ENCODE measurements at places on chromosomes 16 and 17.

DNA sequence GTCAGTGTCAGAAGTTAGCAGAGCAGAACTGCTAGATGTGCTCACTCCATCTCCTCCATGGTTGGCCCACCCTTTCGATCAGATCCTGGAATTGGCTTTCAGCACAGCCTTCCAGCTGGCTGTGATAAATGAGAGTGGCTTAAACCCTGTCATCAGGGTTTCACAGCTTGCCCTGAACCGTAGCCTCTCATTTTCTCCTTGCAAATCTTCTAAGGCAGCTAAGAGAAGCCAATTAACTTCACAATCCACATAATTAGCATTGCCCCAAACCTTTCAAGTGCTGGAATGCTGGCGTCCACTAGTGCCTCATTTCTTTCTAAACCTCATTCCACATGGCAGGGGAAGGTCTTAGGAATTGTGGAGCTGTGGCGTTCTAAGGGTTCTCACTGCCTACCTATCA is 21.7 kb downstream of the MILR1 start:
- DNase-seq, result no peak

DNA sequence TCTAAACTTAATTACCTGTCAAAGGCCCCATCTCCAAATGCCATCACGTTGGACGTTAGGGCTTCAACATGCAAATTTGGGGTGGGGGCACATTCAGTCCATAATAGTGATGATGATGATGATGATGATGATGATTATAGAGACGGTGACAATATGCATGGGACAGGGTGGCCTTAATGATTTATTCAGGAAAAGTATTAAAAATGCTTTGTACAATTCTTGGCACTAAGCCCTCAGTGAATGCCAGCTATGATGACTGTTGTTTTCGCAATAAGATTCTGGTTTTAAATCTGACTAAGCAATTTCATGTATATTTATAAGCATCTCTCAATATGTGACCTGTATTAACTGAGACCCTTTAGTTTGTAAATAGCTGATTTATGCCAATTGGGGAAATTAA is 106.3 kb downstream of the C16orf95 start:
- DNase-seq, result no peak

GRCh38 chr17:67105213-67105612 is 60.9 kb downstream of the CACNG1 start:
- DNase-seq, result no peak

GRCh38 chr16:29139261-29139802 is 154.5 kb downstream of the LAT start:
- DNase-seq, result no peak

DNA sequence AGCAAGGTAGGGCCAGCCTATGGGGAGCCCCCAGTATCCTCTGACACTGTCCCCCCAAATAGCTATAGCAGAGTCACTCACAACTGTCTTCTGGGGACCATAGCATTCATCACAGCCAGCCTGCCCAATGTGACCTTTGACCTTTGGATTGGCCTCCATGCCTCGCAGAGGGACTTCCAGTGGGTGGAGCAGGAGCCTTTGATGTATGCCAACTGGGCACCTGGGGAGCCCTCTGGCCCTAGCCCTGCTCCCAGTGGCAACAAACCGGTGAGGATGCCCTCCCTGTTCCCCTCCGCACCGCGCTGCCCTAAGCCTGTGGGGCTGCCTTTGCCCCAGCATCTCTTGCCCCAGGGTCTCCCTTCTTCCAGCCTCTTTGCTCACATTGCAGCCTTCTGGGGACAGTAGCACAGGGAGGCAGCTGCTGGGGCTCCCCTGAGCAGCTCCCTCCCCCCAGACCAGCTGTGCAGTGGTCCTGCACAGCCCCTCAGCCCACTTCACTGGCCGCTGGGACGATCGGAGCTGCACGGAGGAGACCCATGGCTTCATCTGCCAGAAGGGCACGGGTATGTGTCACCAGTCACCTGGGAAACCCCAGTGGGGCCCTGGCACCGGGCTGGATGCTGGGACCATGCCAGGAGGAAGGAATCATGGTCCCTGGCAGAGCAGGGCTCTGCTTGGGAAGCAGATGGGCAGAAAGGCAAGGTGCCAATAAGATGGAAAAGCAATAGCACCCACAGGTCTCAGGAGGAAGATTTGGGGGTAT is 61.1 kb downstream of the MRC2 start:
- no peak for DNase-seq

- DNase-seq, result no peak
These were observed 96.7 kb upstream of the HSBP1 start for GRCh38 chr16:83711069-83711468.

DNA sequence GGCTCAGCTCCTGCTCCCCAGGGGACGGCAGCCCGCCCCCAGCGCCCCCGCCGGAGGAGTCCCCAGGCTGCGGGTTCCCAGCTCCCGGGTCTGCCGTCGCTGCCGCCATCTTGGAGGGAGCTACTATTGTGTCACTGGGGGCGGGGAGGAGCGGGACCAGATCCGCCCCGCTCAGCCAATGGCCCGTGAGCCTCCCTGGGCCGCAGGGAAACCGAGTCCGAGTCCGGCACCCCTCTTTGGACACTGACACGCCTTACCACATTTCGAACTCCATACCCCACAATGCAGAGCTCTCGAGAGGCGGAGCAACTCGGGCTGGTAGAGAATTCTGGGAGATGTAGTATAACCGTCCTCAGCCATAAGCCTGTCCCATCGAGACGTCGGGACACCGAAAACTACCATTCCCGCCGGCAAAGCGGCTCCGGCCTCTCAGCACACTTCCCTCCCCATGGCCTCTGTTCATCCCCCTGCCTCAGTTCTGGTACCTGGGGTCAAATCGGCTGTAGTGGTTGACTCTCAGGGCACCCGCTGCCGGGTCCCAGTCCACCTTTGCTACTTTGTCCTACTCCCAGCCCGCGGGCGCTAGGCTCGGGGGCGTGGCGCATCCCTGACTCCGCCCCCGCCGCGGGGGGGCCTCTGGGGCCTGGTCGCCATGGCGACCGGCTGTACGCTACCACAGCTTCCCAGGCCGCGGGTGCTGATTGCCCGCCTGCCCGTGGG is at the start of the genes RANBP10 and TSNAXIP1:
TSS of gene RANBP10 (minus strand) at position 133 of the 720 bp plus-strand sequence. CDS start at position 109, 24 bp downstream.
TSS of gene TSNAXIP1 (plus strand) at position 462 of the 720 bp plus-strand sequence. CDS start 261 bp downstream, outside the sequence.
- DNase-seq, result peak; percentile 81

- no peak for DNase-seq
These were observed 7.1 kb downstream of the XPO6 start for GRCh38 chr16:28204622-28205021.

GRCh38 chr16:83579436-83579835 is 228.3 kb upstream of the HSBP1 start:
- no peak for DNase-seq

DNA sequence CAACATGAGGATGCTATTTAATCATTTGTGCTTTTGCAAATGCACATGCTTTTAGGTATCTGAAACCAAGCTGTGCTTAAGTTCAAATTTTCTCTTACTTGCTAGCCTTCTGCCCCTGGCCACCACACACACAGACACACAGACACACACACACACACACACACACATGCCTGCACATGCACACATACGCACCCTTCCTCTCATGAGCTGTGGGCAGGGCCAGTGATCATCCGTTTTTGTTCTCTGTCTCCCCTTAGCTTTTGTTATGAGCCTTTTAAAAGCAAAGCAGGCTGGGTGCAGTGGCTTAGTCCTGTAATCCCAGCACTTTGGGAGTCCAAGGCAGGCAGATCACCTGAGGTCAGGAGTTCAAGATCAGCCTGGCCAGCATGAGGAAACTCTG is 34.2 kb downstream of the CD300LF start:
- no peak for DNase-seq

- no peak for DNase-seq
These were observed 80.8 kb upstream of the CCL1 start for GRCh38 chr17:34443619-34444469.

DNA sequence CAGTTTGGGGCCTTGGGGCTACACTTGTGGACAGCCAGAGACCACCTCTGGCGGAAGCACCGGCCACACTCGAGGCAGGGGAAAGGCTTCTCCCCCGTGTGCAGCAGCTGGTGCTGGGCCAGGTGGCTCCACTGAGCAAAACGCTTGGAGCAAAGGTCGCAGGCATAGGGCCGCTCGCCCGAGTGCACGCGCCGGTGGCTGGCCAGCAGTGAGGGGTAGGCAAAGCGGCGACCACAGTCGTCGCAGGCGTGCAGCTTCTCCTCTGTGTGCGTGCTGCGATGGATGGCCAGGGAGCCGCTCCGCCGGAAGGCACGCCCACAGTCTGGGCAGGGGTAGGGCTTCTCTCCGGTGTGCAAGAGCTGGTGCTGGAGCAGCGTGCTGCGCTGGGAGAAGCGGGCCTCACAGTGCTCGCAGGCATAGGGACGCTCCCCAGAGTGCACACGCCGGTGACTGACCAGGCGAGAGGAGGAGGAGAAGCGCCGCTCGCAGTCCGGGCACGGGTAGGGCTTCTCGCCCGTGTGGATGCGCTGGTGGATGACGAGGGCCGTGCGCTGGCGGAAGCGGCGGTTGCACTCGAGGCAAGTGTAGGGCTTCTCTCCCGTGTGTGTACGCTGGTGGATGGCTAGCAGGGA is 5.8 kb downstream of the ZNF689 start:
- no peak for DNase-seq

DNA sequence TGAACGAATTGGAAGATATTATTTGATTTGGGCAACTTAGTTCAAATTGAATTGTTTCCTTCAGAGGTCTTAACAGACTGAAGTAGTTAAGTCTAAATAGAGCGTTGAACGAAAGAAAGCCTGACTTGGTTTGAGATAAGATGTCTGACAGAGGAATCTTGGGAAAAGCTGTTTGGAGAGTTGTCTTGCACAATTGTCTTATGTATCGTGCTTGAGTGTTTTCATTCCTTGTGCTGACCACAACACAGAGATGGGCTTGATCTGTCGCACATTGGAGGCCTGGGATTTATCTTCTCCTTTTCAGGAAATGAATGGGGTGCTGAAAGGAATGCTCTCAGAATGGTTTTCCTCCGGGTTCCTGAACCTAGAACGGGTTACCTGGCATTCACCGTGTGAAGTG is 7.8 kb downstream of the MLYCD start:
- DNase-seq, result no peak

DNA sequence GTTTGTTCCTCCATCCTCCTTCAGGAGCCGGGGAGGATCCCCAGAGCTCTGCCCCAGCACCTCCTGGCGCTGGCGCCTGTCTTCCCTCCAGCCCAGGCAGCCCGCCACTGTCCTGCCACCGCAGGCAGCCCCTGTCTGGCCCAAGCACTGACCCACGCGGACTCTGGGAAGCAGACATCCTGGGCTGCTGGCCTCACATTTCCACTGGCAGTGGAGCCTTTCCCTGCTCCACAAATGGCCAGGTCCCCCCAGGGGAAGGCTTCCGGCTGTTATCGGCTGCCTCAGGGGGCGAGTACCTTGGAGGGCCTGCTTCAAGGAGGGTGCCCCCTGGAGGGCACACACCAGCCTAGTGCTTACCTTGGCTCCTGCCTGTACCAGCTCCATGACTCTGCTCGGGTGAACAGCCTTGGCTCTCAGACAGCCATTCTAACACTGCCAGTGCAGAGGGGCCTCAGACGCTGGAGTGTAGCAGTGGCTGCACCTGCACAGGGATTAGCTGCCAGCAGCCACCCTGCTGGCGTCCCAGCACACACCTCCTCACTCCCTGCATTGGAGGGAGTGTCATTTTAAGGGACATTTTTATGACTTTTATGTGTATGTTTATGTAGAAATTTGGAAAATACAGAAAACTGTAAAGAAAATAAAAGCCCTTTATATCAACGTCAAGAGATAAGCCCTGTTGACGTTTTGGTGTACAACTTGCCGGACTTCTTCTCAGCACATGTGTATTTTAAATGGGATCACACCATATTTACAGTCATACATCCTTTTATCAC is 21.0 kb downstream of the ACE start:
- no peak for DNase-seq

- DNase-seq, result no peak
These were observed at the start of gene WNT3 for GRCh38 chr17:46818316-46818928. WNT3 (minus strand) TSS chr17:46818692; CDS start chr17:46818597, 95 bp downstream.

- peak; percentile 53 for DNase-seq
These were observed 13.5 kb upstream of the ABAT start for GRCh38 chr16:8660841-8661301.

- DNase-seq, result no peak
These were observed 6.5 kb downstream of the NFATC3 start for GRCh38 chr16:68091380-68092261.

GRCh38 chr16:11100239-11100750 is 155.7 kb downstream of the SOCS1 start:
- peak; percentile 85 for DNase-seq

- no peak for DNase-seq
These were observed 263.9 kb downstream of the C16orf95 start for GRCh38 chr16:87053016-87053982.

DNA sequence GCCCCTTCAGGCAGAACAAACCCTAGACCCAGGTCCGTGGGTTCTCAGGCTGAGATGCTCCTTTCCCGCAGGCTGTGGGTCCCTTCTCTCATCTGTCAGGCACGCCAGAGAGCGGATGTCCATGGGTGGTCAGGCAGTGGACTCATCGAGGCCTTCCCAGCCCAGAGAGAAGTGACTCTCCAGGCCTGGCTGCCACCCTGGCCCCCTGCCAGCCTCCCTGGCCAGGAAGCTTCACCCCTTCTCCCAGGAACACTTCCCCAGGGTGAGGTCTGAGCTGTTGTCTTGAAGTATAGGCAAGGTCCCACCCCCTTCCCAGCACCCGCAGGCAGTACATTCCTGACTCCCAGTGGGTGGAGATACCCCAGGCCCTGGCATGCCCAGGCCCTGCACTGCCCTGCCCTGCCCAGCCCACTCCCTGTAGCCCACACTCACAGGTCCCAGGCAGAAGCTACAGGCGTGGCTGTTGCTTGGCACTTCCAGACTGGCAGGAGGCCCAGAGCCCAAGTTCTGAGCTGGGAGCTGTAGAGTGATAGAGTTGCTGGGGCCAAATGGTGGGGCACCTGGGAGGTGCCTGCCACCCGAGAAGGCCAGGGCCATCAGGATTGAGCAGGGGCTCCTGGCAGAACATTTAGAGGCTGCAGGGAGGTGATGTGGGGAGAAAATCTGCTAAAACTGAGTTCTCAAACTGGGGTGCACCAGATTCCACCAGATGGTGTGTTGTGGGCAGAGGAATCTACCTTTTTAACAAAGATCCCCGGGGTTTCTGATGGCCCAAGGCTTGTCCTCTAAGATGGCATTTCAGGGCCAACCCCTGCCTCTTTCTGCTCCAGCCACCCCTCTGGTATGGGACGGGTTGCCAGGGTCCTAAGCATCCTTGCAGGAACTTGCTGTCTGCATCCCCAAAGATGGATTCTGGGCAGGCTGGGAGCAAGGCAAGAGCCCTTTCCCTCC is 6.7 kb downstream of the ITGA3 start:
- peak; percentile 88 for DNase-seq

DNA sequence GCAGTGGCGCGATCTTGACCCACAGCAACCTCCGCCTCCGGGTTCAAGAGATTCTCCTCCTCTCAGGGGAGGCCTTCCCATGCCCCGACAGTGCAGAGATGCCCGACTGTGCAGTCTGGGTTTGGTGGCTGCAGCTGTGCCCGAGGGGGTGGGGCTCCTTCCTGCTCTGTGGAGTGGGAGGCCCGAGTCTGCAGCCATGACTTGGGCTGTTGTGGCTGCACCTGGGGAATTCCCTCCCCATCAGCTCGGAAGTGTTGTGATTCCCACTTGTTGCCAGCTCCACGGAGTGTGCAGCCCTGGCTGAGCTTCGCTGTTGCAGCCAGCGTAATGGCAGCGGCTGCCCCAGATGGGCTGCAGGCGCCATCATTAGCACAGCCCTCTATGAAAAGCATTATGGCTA is 66.4 kb upstream of the SMIM36 start:
- DNase-seq, result peak; percentile 21

GRCh38 chr16:85637061-85637807 is 24.1 kb downstream of the GSE1 start:
- no peak for DNase-seq
